DMS79 (cell line): ENCODE measurements at places on chromosomes 11 and 22.

GRCh38 chr11:47641600-47642098, 710 bp downstream of the MTCH2 start:
- no peak for DNase-seq

- no peak for DNase-seq
These were observed at the start of gene RAB38 for GRCh38 chr11:88174709-88175568. TSS of gene RAB38 (minus strand) at chr11:88175443. CDS start at chr11:88175384, 59 bp downstream.

- DNase-seq: no peak
These were observed 1.9 kb downstream of the MS4A1 start for GRCh38 chr11:60457576-60457975.

GRCh38 chr11:56049487-56049886, 22.0 kb downstream of the OR5AS1 start:
- no peak for DNase-seq

- no peak for DNase-seq
These were observed 967.5 kb downstream of the NTM start for GRCh38 chr11:132337819-132338416.

GRCh38 chr11:128694618-128695481, 978 bp downstream of the FLI1 start:
- no peak for DNase-seq

DNA sequence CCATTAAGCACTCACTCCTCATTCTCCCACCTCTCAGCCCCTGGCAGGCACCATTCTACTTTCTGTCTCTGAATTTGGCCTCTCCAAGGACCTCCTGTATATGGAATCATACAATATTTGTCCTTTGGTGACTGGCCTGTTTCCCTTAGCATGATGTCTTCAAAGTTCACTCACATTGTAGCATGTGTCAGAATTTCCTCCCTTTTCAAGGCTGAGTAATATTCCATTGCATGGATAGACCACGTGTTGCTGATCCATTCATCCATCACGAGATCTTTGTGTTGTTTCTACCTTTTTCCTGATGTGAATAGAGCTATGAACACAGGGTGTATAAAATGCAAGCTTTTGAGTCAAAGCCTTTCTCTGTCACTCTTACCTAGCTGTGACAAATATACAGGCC, 11.6 kb downstream of the FADS2 start:
- no peak for DNase-seq

- DNase-seq: no peak
These were observed 35.6 kb downstream of the GAS2 start for GRCh38 chr11:22702031-22702430.

- DNase-seq: peak; percentile 64
These were observed at the start of gene GLB1L3 for GRCh38 chr11:134275534-134276395. TSS of gene GLB1L3 (plus strand) at chr11:134276379. CDS start at chr11:134276741, 362 bp downstream.

DNA sequence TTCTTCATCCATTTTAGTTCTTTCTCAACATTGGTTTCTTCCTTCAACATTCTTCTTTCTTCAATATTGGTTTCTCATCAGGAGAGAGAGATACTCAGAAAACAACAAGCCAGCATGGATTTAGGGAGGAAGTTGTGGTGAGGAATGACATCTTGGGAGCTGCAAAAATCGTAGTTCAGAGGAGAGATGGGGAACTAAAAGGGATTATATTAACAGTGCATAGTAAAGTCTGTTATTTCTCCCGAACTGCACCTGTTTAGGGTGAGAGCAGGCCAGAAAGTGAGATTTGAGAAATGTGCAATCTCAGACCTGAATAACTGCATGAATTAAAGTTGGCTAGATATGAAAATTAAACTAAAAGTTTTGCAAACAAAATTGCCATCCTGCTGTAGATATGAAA, 94.5 kb downstream of the CASP12 start:
- DNase-seq: no peak

DNA sequence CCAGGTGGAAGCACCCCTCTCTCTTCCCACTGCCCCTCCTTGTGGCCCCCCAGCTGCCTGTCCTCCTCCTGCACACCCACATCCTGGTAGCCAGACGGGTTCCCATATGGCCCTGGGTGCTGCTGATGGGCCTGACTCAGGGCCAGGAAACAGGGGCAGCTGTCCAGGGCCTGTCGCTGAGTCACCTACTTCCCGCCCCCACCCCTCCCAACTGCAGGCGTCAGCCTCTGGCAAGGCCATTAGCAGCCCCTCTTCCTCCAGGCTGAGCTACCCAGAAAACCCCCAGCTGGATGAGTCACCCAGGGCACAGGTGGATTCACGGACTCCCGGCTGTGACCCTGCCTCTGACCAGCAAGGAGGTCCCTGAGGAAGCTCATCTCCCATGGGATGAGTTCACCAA, 6.9 kb upstream of the GAL start:
- peak; percentile 17 for DNase-seq

- DNase-seq: no peak
These were observed 541.9 kb upstream of the CCDC90B start for GRCh38 chr11:83827940-83828554.

DNA sequence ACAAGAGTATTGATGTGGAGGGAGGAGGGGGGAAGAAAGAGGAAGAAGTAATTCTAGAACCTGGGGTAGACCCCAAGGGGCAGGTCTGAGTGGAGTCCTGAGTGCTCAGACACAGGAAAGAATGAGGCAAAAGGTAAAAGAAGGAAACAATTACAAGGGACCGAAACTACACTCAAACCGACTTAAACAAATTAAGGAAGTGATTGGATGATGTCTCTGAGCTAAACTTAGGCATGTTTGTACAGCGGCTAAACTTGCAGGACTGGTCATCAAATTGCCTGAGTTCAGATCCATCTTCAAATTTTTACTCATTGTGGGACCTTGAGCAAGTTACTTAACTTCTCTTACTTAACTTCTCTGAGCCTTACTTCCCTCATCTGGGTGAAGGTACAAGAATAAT, 86.3 kb upstream of the LRRC55 start:
- no peak for DNase-seq

GRCh38 chr22:43428005-43428485, 16.2 kb downstream of the MPPED1 start:
- no peak for DNase-seq

DNA sequence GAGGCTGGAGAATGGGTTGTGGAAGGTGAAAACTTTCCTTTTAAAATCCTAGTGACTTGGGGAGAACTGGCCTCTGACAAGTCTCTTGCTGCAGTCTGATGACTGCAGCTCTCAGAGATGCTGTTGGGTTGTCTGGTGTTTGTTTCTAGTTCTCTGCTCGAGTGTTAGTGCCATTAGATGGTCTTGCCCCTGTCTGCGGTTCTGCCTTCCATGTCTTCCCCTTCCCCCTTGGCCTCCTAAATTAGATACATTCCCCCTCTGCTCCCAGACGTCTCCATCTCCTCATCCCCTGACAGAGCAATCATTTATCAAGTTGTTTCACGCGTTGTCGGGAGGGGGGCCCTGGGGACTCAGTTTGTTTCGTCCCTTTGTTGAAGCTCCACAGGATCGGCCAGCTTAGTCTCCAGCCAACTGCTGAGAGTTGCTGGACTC, 67.7 kb downstream of the CECR2 start:
- DNase-seq: no peak

DNA sequence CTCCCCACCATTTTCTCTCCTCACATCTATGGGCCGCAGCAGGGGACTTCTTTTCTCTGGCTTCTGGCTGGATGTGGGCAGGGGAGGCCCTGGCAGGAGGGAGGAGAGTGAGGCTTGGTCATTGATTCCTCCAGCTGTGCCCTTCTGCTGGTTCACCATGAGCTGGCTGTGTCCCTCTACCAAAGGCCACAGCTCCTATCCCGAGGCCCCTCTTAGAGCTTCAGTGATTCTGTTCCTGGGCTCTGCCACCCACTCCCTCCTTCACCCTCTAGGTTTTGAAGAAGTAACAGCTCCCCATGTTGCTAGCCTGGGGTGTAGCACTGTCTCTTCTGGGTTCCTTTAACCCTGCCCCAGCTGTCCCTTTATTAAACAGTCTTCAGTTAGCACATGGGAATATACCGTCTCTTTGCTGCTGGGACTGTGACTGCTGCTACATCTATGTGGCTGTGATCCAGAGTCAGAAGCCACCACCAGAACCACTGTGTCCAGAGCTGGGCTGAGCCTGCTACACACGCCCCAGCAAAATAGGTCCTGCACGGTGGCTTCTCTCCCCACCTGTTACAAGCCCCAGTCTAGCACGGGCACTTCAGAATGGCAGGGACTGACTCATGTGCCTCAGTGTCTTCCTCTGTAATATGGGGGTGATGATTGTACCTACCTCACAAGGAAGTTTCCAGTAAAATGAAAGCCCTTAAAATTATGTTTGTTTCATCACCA, 578 bp upstream of the PARVG start:
- DNase-seq: no peak

DNA sequence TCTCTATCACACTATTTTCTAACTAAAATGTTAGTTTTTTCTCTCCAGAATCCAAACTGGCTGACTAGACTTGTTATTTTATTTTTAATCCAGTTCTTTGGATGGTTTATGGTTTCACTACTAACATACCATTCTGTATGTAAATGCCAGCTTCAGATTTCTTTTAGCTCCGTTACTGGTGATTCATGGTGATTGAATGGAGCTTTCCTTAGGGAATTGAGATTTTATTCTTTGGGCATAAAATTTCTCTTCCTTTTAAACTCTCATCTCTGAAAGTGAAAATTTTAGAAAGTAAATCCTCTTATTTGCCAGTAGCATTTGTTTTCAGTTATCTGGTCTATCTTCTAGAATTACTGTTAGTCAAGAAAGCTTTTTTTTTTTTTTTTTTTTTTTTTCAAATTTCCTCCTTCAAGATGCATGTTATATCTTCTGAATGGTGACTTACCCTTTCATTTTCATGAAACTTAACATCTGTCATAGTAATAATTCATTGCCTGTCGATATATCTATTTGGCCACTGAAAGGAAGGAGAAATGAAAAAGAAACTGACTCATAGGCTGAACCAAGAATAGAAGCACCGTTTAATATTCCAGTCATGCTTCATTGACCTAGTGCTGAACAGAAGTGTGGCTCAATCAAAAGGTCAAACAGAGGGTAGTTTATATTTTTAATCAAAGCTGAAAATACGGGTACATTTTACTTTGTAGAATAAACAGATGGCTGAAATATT, 6.4 kb downstream of the ENDOD1 start:
- DNase-seq: no peak

- DNase-seq: no peak
These were observed 90.2 kb upstream of the ALKBH3 start for GRCh38 chr11:43790444-43790794.

GRCh38 chr11:33257160-33257896, at the start of gene HIPK3:
TSS of gene HIPK3 (plus strand) at chr11:33257381.
- peak; percentile 65 for DNase-seq

DNA sequence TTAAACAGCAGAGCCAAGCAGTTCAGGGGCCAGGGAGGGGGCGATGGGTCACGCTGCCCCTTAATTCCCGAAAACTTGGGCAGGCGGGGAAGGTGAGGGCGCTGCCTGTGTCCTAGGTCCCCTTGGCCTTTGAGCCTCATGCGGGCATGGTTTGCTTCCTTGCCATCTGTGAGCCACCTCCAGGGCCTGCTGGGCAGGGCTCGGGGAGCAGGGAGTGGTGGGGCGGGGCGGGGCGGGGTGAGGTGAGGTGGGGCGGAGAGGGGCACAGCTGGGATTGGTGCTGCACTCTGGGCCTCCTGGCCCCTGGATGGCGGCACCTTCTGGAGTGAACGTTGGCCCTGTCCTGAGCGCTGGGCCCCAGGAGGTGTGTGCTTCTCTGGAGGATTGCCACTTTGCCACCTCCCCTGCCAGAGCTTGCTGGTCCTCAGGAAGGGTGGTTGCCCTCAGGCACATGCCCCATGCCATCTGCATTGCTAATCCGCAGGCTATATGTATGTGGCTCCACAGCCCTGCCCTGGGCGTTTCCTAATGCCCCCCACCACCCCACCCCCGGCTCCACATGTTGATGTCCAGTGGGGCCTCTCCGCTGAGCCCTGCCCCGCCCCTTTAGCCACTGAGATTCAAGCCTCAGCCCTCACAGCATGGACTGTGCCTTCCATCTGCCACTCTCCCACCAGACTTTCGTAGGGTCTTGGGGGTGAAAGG, 352.5 kb downstream of the TBC1D22A start:
- no peak for DNase-seq

DNA sequence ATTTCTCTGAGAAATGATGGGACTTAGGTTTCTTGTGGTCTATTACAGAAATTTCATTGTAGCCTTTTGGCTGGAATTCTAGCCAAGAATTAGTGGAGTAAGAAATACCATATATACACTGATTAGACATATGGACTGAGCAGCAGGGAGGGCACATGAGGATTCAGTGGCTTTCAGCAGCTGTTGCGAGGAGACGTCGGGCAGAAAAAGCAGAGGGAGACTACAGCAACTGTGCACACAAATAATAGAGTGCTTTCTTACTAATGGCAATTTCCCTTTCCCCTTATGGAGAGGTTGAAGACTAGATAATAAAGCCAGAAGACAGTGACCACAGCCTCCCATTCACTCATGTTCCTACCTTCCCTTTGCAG, 35.4 kb upstream of the CCDC34 start:
- DNase-seq: no peak

DNA sequence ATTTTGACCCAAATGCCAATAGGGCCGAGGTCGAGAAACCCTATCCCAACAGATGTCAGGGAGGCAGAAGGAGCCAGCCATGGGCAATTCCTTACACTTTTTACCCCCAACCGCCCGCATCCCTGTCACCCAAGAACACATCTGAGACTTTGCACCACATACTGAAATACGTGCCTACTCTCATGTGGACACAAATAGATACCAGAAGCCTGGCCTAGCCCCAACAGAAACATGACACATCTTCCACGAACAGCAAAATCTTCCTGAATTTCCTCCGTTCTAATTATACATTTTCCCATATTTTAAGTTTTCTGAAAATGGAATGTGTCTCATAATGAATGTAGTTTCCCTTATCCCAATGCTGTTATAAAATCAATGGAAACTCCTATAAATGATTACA, 64.7 kb downstream of the SLC1A2 start:
- DNase-seq: no peak

DNA sequence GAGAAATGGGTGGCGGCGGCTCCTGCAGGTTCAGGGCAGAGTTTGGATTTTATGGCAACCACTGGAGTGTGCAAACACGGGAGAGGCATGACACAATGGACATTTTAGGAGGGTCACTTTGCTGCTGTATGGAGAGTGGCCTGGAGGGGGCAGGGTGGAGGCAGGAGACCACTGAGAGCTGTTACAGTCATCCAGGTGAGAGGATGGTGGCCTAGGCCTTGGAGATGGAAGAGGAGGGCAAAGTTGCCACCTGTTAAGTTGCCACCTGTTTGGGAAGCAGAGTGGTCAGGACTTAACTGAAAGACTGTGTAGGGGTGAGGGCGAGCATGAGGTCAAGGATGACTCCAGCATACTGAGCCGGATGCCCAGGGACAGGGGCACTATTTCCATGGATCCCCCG, 2.3 kb upstream of the RAD9A start:
- no peak for DNase-seq

- DNase-seq: no peak
These were observed 64.8 kb downstream of the RAB30 start for GRCh38 chr11:83006877-83007330.

GRCh38 chr11:78339483-78339882, 78.1 kb downstream of the GAB2 start:
- no peak for DNase-seq

DNA sequence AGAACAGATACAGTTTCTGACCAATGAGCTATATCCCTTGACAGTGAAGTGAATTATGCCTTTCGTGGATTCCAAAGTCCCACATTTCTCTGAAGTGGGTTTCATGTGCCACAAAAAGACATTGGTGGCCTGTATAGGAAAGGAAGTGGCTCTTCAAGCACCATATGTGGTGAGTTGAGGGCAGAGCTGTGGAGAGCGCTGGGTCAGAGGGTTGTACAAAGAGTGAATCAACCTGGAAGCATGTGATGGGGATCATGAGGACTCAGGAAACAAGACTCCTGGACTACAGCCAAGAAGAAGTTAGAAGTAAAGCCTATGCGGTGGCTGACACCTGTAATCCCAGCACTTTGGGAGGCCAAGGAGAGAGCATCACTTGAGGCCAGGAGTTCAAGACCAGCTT, 579 bp upstream of the SLC5A4 start:
- no peak for DNase-seq

GRCh38 chr11:57239348-57239747, 2.3 kb upstream of the APLNR start:
- DNase-seq: no peak
